NCI-H748 treated with DMSO at 0.1 percent for 48 hours (cell line): ENCODE measurements at places on chromosomes 3 and 15.
A peak's percentile ranks its signal among the peaks of the same experiment; 100 is the strongest.

GRCh38 chr15:73589766-73590165, 43.4 kb downstream of the NPTN start:
- no peak for DNase-seq

DNA sequence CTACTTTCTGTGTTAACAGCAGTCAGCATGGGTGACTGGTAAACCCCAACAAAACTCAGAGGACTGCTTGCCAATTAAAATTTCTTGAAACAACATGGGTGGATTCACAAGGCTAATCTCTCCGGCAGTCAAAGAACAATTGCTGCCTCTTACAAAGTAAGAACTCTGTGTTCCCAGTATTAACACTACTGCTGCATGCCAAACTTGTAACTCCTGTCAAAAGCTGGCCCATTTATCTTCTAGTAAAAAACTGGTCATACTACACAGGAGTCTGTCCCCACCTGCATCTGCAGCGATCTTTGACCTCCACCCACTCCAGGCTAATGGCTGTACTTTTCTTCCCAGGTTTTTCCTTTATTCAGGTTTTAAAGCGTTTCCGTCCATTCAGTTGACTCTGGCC, 8.7 kb upstream of the ZNF589 start:
- no peak for DNase-seq

DNA sequence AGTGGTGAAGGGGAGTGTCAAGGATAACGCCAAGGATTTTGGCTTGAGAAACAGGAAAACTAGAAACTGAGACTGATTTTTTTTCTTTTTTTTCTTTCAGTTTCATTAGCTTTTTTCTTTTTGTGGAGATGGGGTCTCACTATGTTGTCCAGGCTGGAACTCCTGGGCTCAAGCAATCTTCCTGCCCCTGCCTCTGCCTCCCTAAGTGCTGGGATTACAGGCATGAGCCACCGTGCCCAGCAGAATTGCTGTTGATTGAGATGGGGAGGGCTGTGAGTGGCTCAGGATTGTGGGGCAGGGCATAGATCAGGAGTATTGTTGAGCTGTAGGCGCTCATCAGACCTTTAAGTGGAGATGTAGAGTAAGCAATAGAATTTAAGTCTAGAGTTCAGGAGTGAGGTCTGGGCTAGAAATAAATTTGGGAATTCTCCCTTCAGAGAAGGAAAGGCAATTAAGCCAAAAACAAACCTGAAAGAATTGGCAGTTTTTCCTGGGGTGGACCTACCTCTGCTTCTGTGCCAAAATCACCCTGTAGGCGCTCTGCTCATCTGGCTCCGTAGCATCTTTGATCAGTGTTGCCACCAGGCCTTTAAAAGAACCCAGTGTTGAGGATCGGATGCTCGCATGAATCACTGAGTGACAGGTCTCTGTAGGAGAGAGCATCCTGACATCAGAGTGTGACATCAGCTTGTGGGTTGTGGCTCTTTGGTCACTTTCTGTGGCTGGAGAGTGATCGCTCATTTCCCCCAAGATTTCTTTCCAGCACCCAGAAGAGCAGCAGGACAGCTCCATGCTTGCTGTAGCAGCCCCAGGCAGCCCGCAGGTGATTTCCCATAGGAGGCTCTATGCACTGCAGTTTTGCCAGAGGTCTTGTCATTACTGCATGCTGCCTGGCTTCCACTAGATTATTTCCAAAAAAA, 15.8 kb downstream of the ABHD17C start:
- no peak for DNase-seq

DNA sequence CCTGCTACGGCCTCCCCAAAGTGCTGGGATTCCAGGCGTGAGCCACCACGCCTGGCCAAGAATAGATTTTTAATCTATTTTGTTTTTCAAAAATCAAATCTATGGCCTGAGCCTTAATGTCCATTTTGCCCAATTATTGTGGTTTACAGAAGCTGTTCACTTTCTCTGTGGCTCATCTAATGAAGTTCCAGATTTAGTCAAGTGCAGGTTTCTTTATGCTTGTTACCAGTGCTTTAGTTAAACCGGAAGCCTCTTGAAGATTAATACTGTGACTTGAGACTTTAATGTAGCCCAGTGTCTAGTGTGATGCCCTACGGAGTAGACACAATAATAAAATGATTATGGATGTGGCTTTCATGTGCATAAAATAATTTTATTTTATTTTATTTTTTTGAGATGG, 16.5 kb upstream of the EDEM1 start:
- DNase-seq: no peak

GRCh38 chr3:106731230-106731629, 646.0 kb upstream of the CCDC54 start:
- DNase-seq: no peak

DNA sequence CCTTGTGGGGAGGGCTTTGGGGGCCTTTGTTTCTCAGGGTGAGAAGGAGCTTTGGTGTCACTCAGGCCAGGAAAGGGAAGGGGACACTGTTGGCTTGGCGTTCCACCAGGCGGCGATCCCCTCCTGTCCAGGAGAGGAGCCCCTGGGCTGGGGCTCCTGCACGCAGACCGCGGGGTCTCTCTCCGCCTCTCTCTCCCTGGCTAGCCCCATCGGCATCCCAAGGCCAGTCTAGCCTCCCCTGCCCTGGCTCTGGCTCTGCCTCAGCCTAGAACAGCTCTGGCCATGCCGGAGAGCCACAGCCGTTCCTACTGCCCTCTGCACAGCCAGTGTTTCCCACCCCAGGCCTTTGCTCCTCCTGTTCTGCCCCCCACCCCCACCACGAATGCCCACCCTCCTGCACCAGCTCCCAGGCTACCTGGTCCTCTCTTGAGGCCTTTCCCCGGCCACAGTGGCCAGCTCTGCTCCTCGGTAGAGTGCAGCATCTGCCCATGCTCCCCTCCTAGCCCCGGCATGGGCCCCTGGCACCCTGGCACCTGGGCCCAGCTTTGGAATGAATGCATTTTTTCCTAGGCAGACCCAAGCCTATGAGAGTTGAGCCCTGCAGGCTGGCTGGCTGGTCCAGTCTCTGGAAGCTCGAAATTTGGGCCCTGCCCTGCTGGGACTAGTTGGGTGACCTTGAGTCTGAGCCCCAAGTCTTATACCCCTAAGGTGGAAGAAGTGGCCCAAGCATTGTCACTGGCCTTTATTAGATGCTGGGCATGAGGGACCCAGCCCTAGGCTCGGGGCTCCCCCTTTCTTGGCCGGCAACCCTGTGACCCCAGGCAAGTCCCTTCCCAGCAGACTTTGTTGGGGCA, 2.4 kb downstream of the PLXNA1 start:
- no peak for DNase-seq

GRCh38 chr3:31291818-31292217, 240.9 kb upstream of the STT3B start:
- DNase-seq: no peak

DNA sequence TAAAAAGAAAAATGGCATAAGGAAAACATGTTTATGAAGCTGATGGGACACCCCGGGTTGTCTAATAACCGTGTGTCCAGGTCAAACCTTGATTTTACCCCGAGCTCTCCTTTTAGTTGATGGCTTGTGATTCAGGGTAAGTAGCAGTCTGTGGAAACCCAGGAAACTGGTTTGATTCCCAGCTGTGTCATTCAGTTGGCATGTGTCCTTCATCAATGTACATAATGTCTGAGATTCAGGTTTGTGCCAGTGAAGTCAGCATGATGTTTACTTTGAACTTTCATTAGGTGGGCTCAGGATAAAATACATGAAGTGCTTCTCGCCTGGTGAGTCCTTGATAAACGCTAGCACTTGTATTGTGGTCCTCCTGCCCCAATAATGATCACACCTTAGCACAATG, 4.3 kb upstream of the COPG1 start:
- no peak for DNase-seq

GRCh38 chr15:59751552-59752413, 62.7 kb upstream of the BNIP2 start:
- DNase-seq: peak; percentile 6

- no peak for DNase-seq
Observed at GRCh38 chr3:40873476-40873875, 325.8 kb upstream of the CTNNB1 start.

GRCh38 chr3:42652611-42653302, 740 bp upstream of the ZBTB47 start:
- no peak for DNase-seq

GRCh38 chr3:41144631-41145030, 54.7 kb upstream of the CTNNB1 start:
- no peak for DNase-seq

- no peak for DNase-seq
Observed at GRCh38 chr3:69791919-69792399, 52.7 kb downstream of the MITF start.

DNA sequence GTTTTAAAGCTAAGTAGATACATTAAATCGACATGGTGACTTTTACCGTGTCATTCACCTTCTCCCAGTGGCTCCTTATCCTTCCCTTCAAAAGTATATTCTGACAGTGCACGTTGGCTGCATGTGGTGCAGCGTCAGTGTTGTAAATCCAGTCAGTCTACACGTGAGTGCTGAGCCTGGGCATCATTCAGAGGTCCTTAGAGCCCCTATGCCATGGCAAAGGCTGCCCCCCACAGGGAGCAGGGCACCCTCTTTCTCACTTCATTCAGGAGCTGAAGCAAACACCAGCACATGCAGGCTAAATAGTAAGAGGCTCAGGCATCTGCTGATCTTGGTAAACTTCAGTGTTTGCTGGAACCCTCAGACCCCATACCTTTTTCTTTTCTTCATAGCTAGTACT, 43.3 kb downstream of the RASGRP1 start:
- no peak for DNase-seq

- DNase-seq: peak; percentile 87
Observed at GRCh38 chr15:62569460-62570404, 404.6 kb upstream of the C2CD4B start.

GRCh38 chr15:84818261-84819131, 1.3 kb downstream of the ALPK3 start:
- DNase-seq: no peak

DNA sequence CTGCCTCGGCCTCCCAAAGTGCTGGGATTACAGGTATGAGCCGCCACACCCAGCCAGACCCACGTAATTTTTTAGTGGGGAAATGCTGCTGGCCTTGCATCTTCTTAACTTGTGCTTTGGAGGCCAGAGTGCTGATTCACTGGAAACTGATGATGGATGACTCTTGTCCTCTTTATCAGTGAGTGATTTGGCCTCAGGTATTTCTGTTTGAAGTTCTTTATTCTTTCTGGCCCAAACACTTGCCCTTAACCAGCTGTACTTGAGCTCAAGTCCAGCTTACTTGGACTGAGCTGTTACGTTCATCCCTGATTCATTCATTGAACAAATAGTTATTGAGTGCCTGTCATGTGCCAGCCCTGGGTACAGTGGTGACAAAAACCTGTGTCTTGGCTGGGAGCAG, 4.2 kb downstream of the PTPN23 start:
- no peak for DNase-seq

- DNase-seq: no peak
Observed at GRCh38 chr3:81531263-81531662, 230.2 kb downstream of the GBE1 start.

DNA sequence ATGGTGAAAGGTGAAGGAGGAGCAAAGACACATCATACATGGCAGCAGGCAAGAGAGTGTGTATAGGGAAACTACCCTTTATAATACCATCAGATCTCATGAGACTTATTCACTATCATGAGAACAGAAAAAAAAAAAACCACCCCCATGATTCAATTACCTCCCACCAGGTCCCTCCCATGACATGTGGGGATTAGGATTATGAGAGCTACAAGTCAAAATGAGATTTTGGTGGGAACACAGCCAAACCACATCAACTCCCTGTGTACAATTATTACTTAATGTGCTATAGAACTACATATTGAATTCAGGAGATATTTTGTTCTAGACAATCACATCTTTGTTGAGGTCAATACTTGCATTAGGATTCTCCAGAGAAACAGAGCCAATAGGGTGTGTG, 313.4 kb downstream of the CNTN6 start:
- no peak for DNase-seq

DNA sequence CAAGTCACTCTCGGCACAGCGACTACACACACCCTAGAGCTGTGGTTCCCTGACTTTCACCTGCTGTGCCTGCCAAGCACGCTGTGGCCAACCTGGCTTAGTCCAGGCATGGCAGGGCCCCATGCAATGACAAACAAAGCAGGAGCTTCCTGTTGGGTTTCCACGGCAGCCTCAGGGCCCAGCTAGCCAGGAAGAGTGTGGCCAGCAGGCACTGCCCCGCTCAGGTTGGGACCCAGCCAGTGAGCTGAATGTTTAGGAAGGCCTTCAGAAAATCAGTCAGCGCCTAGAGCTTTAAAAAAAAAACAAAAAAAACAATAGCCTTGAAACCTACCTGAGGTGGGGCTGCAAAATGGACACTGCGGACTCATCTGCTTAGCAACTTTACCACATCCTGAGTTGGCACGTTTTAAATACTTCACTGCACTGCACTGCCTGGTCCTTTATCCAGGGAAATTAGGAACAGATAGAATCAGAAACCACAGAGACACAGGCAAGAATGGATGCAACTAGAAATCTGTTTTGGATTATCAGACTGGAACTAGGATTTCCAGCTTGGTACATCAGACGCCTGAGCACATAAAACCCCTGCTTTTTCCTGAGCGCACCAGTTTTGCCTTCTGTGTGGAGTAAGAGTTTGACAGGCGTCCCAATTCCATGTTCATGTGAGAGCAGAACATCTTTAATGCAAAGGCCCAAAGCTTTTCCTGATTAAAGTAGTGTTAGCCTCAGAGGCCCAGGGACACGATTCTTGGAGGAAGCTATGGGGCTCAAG, 36.2 kb upstream of the LDHAL6B start:
- no peak for DNase-seq

DNA sequence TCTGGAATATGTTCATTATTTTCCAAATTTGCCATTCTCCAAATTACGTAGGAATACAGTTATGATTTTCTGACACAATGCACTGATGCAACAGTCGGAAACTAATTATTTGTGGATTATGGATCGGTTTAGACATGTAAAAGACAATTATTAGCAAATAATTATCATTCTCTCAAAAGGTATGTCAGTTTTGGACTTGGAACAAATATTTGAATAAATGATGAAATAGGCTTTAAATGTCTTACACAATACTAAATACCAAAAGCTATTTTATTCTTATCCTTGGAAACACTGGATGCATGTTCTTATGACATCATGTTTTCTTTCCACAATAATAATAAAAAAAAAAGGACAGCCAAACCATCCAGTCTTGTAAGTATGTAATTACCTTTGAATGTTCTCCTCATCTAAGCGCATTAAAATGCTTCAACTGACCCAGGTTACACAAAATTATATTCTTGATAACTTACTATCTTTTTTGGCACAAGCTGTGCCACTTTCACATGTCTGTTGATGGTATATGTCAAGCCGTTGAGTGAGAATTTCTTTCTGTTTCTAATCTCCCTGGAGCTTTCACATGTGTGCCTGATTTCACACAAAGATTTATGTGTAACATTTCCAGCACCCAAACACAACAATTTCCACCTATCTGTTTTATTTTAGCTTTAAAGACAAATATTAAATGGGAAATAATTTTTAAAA, 238.5 kb upstream of the ZNF385D start:
- DNase-seq: no peak

DNA sequence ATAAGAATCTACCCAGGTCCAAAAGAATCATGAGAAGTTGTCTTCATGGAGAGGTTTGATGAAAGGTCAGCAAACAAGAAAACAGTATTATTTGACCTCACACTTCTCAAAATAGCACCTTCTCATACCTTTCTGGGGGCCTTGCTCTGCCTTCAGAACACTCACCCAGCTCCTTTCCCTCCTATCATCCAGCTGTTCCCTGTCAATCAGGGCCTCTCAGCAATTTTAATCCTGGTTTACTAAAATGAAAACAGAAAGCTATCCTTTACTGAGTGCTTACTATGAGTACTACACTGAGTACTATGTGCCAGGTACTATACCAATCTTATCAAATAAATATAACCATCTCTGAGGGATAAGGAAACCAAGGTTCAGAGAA, 138.6 kb downstream of the GAP43 start:
- no peak for DNase-seq
